Activated CD8-positive, alpha-beta T cell treated with anti-CD3 and anti-CD28 coated beads for 36 hours (primary cell): ENCODE measurements at places on chromosomes 5 and 9. TPM values are rescaled to one million over a fixed set of nuclear protein-coding genes. Genes with fewer than 3 reads are reported as not detected.

GRCh38 chr5:151741678-151742423, 16.6 kb downstream of the ATOX1 start:
- no peak for DNase-seq
- no peak overlapping the region for H3K4me3 ChIP-seq
- peaks cover 21% of the 10 kb centered on the region for H3K36me3 ChIP-seq

- no peak overlapping the region for H3K4me3 ChIP-seq
- H3K4me1 ChIP-seq, result peaks cover 9% of the 10 kb centered on the region
- H3K27ac ChIP-seq, result no peak overlapping the region
- H3K27me3 ChIP-seq, result peaks cover 12% of the 10 kb centered on the region
Observed at GRCh38 chr9:136762915-136763648, 1.2 kb downstream of the LCN15 start.

DNA sequence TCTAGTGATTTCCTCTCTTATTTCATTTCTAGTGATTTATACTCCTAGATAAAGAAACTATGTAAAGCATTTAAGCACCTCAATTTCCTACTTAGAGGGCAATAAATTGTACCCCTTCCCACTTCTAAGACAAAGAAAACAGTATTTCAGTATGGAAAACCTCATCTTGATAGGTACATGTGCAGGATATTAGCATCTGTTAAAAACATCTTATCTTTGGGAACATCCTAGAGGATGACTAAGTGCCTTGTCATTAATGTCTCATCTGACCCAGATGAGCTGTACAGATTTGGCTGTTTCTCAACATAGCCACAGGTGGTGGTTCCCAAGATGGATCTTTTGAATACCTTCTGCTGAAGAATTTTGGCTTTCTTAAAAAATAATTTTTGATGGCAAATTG, 5.7 kb downstream of the MEGF10 start:
- H3K36me3 ChIP-seq, result no peaks in the 10 kb centered on the region
- no peak overlapping the region for H3K4me3 ChIP-seq
- no peak for DNase-seq
- H3K27ac ChIP-seq, result no peak overlapping the region
- H3K4me1 ChIP-seq, result no peaks in the 10 kb centered on the region
- peaks cover 28% of the 10 kb centered on the region for H3K27me3 ChIP-seq

GRCh38 chr5:174317256-174317894, 271.9 kb downstream of the NSG2 start:
- H3K36me3 ChIP-seq, result no peaks in the 10 kb centered on the region
- DNase-seq, result no peak
- no peak overlapping the region for H3K27ac ChIP-seq
- H3K4me1 ChIP-seq, result no peaks in the 10 kb centered on the region
- H3K27me3 ChIP-seq, result peaks cover 24% of the 10 kb centered on the region

- no peak for DNase-seq
- peaks cover 8% of the 10 kb centered on the region for H3K27me3 ChIP-seq
- no peak overlapping the region for H3K4me3 ChIP-seq
- H3K4me1 ChIP-seq, result no peaks in the 10 kb centered on the region
Observed at GRCh38 chr9:124831642-124832364, 21.5 kb upstream of the WDR38 start.

DNA sequence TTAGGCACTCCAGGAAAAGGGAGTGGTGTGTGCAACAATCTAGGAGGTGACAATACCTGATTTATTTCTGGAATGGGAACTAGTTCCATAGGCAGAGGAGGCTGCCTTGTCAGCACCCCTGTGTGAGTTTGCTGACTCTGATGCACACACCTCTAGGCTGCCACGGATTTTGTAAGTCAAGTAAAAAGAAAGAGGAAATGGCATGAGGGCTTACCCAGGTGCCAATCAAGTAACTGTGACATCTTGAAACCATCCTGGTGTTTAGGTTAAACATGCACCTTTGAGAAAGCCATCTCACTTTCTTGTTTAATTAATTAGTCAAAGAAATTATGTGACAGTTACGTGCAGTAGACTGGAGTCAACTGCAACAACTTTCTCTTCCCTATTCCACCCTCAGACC, 32.3 kb upstream of the FAM81B start:
- DNase-seq, result no peak
- H3K36me3 ChIP-seq, result no peaks in the 10 kb centered on the region

GRCh38 chr9:88574953-88575352, 40.0 kb downstream of the NXNL2 start:
- H3K27ac ChIP-seq, result no peak overlapping the region
- no peak overlapping the region for H3K4me3 ChIP-seq
- H3K27me3 ChIP-seq, result peaks cover 17% of the 10 kb centered on the region
- H3K4me1 ChIP-seq, result peaks cover 3% of the 10 kb centered on the region

DNA sequence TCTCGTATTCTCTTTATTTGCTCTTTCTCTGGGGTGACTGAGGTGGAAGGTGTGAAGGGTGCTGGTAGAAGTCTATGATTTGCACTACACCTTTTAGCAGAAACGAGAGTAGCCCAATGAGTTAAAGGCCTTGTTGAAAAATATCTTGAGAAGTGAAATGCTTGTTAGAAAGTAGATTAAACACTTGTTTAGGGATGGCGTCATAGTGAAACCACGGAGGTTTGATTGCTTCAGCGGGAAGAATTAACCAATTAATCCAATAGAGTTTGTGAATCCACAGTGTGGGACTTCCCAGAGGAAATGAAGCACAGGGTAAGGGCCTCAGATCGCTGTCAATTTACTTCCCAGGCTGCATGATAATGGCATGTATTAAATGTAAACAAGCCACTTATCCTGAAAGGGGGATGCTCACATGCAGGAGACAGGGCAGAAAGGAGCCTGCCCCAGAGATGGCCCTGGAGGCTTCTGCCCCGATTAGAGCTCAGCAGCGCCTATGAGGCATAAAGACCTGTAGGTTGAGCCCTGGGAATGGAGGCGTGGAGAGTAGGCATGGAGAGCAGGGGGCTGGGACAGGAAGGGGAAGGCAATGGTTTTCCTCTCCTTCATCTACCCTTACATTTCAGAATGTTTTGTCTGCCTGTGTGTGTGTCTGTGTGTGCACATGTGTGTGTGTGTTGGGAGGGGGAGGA, 1.5 kb downstream of the FAM170A start:
- no peak overlapping the region for H3K4me3 ChIP-seq
- DNase-seq, result no peak
- H3K27me3 ChIP-seq, result no peaks in the 10 kb centered on the region

DNA sequence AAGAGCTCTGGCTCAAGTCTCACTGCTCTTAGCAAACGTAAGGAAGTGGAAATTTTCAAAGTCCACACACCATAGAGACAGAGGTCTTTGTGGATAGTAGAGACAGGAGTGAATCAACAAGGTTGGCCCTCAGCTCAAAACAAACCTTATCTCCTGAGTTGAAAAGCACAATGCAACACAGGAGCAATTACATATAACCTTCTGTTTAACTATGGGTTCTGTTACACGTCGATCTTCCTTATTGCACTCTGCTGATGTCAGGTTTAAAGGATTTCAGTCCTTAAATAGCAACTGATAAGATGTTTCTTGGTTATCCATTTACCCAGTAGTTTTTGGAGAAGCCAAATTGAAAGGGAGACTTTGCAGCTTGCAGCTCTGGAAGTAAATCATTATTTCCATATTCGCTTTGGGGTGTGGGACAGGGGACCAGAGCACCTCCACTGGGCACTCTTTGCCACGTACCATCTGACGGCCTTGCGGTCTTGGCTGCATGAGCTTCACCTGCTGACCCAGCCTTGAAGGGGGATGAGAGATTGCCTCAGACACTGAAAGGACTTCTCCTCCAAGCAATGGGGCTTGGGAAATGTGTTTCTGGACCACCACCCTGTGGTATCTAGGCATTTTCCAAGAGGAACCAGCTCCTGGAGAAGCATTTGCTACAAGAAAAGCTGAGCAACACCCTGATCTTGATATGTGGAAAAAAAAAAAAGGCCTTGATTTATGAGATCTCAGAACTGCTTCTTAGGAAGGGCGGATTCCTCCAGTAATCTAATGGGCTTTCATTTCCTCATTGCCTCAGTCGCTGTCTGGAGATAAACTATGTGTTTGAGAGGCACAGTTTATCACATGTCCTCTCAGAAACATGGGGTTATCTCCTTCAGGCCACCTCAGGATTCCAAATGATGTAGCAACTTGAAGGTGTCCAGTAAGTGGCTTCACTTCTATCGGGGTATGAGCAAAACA, 56.2 kb upstream of the ZNF622 start:
- H3K27ac ChIP-seq, result no peak overlapping the region
- DNase-seq, result no peak
- H3K4me1 ChIP-seq, result peaks cover 35% of the 10 kb centered on the region
- peaks cover 6% of the 10 kb centered on the region for H3K36me3 ChIP-seq

- H3K27ac ChIP-seq, result no peak overlapping the region
- no peak overlapping the region for H3K4me3 ChIP-seq
- no peaks in the 10 kb centered on the region for H3K36me3 ChIP-seq
- DNase-seq, result no peak
Observed at GRCh38 chr5:74426506-74426905, 214.0 kb downstream of the ENC1 start.

PCDHAC1 gene
- total RNA-seq, result not detected

GZMA gene
- total RNA-seq, result 17.8 TPM

UBE2QL1 gene
- total RNA-seq, result not detected

MLANA gene
- not detected for total RNA-seq

MYOT gene
- total RNA-seq, result not detected

TRIM7 gene
- total RNA-seq, result 1.1 TPM

CCDC192 gene
- not detected for total RNA-seq

ORM2 gene
- total RNA-seq, result not detected

SNX18 gene
- total RNA-seq, result 5.9 TPM

TMEM215 gene
- not detected for total RNA-seq
